ENCODE measurements at places on chromosomes 1 and 21.

- DNase-seq, result no peak
Observed at GRCh38 chr1:29267321-29268070, 31.2 kb downstream of the PTPRU start.

DNA sequence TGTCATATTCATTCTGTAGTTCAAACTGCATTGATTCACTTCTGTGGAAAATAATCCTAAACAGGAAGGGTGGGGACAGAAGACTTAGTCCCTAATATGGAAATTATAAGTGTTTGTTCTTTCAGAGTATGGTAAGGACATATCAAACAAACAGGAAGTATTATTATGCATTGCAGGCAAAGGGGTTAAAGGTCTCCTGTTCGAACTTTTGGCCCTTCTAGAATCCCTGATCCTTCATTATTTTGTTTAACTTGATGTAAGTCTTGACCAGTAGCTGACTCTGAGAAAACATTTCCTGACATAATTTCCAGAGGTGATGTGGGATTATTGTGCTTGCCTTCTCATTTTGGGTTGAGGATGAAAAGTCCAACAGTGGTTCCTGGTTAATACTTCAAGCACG, 215.4 kb upstream of the ADGRL2 start:
- no peak for DNase-seq

- no peak for DNase-seq
Observed at GRCh38 chr1:80673935-80674597, 1126.7 kb upstream of the ADGRL2 start.

DNA sequence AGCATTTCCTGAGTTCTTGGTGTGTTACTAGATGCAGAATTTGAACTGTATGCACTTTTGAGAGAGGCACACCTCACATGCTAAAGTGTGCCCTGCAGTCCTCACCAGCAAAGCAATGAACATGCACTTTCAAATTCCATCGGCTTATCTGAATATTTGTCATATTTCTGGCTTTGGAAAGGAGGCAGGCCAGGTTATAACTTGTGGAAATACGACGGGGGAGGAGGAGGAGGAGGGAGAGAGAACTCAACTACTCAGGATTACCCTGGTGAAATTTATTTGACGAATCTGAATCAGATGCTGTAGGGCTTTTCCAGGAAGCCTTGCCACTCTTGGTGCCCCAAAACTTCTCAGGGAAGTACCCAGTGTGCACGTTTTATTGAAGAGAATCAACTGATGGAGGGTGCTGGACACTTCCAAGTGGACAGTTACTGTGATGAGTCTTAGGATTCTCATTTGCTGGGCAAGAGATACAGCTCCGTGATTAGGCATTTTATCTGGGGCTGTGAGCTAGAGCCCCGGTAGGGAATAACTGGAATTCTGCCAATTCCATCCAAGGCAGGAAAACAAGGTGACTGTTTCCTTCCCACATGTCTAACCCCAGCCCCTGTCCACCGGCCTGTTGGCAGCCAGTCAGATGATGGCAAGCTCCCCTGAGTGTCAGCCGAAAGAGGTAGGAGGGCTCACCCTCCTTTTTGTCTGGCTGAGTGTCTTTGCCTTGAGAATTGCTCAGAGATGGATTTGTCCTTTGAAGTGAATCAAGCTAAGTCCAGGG, 3.8 kb downstream of the PDPN start:
- no peak for DNase-seq

DNA sequence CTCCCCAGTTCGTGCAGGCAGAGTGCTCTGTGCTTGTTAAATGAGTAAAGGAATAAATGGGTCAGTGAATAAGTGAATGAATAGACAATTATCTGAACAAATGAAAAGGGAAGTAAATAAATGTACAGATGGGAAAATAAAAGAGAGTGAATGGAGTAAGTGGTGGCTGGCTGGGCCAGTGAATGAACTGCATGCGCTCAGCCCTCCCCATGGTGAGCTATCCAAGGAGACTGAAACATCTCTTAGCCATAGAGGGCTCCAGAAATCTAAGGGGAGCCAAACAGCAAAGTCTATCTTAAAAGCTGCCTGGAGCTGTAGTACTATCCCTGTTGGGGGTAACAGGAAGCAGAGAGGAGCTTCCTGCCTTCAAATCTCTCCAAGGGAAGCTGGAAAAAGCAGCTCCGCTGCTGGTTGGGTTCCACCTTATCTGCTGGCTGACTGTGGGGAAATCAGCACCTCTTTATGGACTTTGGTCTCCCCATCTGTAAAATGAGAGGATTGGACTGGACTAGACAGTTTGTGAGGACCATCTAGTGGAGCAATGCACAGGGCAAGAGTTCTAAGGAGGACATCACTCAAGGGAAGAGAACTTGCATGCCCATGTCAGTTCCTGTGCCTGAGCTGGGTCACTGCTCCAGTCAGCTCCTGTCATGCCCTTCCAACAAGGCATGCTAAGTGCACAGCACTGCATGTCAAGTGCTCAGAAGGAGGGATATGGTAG, 77.9 kb downstream of the TRABD2B start:
- DNase-seq, result no peak

GRCh38 chr1:94979656-94980581, 53.0 kb upstream of the CNN3 start:
- DNase-seq, result no peak

DNA sequence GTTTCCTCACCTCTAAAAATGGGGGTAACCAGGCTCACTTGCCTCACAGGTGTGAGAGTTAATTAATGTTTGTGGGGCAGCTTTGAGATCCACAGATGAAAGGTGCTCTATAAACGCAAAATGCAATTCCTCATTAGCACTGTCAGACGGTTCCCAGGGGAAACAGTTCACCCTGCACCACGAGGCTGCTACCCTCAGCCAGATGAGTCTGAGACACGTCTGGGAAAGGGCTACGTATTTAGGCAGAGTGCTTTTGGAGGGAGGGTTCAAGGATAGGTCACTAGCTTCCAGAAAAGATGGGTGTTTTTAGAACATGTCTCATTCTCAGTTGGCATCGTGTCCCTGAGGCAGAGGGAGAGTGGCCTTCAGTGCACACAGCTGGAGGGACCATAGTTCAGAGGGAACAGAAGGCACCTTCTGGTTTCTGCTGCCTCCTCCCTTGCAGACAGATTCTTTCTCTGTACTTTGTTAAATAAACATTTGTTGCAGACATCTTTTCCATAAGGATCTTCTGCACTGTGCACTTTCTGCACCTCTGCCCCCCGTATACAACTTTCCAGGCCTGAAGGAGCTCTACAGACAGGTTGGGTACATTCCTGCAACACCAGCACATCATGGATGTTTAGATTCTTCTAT, 139.9 kb downstream of the CLIC6 start:
- no peak for DNase-seq

DNA sequence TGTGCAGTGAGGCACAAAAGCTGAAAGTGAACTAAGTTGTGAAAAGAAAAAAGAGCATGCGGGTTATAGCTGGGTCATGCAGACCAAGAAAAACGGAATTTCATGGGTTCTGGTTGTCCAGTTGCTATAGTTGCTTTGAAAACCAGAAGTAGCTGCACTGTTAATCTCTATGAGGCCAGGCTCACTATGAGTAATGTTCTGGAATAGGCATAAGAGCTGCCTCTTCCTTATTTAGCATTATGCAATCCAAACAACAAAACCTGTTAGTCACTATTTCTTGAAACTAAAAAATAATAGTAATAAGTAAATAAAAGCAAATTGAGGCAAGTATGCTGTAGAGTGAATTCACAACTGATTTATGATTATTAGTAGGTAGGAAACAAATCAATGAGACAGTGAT, 1383.7 kb downstream of the MRPL39 start:
- DNase-seq, result no peak

- DNase-seq, result no peak
Observed at GRCh38 chr1:182549346-182549745, 39.7 kb downstream of the RNASEL start.

GRCh38 chr1:18475234-18475905, 5.4 kb upstream of the KLHDC7A start:
- no peak for DNase-seq

DNA sequence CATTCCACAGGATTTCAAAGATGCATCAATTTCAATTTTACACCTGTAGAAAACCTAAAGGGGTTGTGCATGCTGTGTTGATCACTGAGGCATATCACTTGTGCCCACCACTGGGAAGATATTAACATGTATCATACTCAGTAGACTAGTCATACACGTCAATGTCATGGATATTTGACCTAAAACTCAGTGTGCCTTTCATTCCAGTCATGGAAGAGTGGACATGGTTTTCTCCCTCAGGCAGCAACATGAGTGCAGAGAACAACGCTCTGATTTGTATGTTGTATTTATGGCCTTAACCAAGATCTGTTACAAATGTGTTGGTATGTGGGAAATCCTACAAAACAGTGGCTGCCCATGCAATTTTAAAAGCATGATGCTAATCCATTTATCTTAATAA, 6.1 kb upstream of the C1orf53 start:
- DNase-seq, result no peak

DNA sequence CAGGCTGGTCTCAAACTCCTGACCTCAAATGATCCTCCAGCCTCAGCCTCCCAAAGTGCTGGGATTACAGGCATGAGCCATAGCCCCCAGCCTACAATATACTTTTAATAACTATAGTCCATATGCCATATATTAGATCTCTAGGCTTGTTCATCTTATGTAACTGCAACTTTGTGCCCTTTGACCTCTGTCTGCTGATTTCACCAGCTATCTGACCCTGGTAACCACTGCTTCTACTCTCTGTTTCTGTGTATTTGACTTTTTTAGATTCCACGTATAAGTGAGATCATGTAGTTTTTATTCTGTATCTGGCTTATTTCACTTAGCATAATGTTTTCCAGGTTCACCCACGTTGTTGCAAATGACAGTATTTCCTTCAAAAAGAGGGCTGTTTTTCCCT, 25.5 kb downstream of the STUM start:
- no peak for DNase-seq

DNA sequence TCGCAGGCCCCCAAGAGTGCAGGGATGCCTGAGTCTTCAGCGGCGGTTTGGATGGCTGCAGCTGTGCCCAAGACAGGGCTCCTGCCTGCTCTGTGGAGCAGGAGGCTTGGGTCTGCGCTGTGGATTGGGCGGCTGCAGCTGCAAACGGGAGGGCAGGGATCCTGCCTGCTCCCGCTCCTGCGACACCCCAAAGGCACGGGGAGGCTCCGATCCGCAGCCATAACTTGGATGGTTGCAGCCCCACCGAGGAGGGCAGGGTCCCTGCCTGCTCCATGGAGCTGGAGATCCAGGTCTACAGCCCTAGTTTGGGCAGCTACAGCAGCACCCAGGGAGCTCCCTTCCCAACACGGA, 898.8 kb upstream of the NEGR1 start:
- DNase-seq, result no peak

DNA sequence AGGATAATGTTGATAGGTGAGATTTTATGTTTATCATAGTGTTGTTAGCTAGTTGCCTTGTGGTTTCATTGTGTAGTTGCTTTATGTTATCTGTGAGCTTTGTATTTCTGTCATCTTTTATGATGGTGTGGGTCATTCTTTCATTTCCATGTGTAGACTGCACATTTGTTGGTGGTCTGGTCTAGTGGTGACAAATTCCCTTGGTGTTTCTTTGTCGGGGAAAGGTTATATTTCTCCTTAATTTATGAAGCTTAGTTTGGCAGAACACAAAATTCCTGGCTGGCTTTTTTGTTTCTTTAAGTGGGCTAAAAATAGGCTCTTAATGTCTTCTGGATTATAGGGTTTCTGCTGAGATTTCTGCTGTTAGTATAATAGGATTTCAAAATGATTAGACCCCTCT, 347.2 kb upstream of the ADAMTS5 start:
- DNase-seq, result no peak

- DNase-seq, result no peak
Observed at GRCh38 chr21:38196036-38196435, 60.8 kb upstream of the KCNJ15 start.

DNA sequence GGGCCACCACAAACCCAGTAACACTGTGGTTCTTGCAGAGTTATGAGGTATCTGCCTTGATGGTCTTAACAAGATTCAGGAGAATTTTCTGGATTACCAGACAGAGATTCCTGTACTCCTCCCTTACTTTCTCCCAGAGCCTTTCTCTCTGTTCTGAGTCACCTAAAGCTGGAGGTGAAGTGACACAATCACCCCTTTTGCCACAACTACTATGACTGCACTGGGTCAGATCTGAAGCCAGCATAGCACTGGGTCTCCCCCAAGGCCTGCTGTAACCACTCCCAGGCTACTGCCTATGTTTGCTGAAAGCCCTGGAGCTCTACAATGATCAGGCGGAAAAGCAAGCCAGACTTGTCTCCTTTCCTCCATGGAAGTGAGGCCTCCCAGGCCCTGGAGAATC, 156.7 kb upstream of the NEGR1 start:
- no peak for DNase-seq

GRCh38 chr1:24900486-24900849, 29.6 kb downstream of the RUNX3 start:
- no peak for DNase-seq

GRCh38 chr1:15305468-15305770, 58.4 kb downstream of the FHAD1 start:
- DNase-seq, result no peak

DNA sequence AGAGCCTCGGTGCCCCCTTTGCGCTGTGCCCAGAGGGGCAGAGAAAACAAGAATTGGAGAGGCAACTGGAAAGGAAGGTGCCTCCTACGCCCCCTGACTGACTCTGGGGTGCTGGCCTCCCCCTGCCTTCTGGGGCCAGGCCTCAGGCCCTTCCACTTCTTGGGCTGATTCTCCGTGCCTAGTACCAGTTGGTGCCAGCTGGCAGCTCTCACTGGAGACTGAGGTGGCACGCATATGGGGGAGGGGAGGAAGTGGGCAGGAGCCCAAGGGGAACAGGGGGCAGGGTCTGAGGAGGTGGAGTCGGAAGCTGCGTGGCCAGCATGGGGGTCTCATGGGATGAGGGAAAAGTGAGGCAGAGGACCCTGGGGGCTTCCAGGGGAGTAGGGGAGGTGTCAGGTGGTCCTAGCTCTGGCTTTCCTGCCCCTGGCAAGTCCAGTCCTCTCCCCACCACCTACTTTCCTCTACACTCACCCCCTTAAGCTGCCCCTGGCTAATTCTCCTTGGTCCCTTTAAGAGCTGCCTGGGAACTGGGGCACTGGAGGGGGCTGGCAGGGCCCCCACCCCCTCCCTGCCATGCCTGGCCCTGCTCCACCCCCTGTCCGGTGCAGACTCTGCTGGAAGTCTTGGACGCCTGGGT, 6.5 kb upstream of the SEMA4A start:
- DNase-seq, result no peak

GRCh38 chr1:235883261-235883927, 16.7 kb upstream of the LYST start:
- DNase-seq, result no peak

- DNase-seq, result no peak
Observed at GRCh38 chr1:12383001-12383400, 153.2 kb downstream of the VPS13D start.

DNA sequence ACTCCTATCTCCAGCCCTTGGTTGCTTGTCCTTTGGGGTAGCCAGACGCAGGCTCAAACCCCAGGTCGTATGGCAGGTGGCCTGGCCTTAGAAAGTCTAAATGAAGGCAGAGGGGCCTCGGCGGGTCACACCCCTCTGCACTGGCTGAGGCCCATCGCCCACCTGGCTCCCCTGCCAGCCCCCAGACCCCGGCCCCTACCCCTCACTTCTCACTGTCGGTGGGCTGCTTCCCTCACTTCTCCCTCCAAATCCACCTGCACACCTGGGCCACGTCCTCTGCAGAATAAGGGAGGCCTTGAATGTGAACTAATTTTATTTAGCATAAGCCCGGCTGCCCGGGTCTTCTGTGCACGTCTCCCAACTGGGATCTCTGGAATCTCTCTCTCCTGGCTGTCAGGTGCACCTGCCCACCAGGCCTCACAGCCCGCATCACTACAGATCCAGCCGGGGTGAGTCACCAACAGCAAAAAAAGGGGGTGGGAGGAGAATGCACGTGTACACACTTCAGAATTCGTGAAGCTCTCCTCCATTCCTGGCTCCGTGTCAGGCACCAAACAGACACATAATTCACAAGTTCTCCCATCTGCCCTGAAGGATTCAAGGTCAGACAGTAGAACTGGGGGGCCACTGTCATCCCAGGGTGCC, 107.5 kb upstream of the SIM2 start:
- DNase-seq, result no peak

All from iPS DF 19.7 (cell line).